ENCODE measurements at places on chromosomes 1 and 21. TPM values are rescaled to one million over a fixed set of nuclear protein-coding genes. Genes with fewer than 3 reads are reported as not detected.

DNA sequence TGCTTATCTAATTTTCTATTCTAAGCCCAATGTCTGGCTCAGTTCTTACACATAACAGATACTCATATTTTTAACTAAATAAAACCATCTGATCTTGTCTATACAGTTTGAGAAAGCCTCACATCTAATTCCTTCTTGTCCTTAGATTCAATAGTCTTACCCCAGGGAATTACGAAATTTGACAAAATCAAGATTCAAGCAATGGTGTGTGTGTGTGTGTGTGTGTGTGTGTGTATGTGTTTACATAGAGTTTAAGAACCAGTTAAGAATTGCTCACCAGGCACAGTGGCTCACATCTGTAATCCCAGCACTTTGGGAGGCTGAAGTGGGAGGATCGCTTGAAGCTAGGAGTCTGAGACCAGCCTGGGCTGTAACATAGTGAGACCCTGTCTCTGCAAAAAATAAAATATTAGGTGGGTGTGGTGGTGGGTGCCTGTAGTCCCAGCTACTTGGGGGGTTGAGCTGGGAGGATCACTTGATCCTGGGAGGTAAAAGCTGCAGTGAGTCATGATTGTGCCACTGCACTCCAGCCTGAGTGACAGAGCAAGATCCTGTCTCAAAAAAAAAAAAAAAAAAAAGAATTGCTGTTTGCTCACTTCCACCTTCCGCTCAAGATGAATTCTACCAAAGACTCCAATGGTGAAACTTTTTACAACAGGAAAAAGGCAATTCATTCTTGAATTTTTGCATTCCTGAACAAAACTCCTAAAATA lies 6.2 kb downstream of the WDR64 start:
- peaks cover 7% of the 10 kb centered on the region for H3K4me1 ChIP-seq
- no peaks in the 10 kb centered on the region for H3K27me3 ChIP-seq

DNA sequence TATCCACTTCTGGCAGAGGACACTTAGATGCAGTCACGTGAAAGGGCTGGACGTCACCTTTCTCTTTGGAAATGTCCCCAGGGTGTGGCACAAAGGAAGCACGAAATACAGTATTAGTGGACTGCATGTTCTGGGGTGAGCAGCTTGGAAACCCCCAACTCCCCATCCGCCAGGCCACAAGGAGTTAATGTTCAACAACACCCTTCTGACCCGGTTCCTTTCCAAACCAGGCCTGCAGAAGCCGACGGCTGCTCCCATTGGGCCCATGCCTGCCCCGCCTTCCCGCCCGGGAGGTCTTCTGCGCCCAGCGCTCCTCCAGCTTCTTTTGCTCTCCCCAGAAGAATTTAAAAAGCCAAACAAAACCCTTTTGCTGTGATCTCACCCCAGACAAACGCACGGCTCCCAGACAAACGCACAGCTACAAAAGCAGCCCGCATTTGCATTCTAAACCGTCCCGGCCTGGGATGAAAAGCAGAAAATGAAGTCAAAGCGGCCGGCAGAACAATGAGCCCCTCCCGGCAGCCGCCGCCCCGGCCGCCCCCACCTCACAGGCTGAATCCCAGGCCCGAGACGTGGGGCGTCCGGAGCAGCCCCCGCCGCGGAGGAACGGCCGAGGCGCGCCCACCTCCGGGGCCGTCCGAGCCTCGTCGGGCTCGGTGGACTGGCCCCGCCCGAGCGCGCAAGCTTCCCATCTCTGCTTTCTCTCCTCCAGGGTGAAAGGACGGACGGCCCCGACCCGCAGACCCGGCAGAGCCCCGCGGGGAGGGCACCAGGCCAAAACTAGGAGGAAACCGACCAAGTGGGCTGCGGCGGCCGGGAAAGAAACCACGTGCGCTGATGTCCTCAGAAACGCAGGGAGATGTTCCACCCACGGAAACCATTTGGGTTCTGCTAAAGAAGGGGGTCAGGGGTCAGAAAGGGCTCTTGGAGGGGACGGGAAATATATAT lies 101.9 kb downstream of the PLPP3 start:
- peaks cover 41% of the 10 kb centered on the region for H3K27me3 ChIP-seq
- no peaks in the 10 kb centered on the region for H3K36me3 ChIP-seq
- DNase-seq, result no peak

GNB1 gene
- total RNA-seq, result 326 TPM

CD84 gene
- total RNA-seq, result 8.6 TPM

Measured in activated naive CD4-positive, alpha-beta T cell treated with anti-CD3 and anti-CD28 coated beads for 36 hours (primary cell).